ENCODE measurements at places on chromosomes 2 and 18.

- no peak for DNase-seq
Observed at GRCh38 chr2:172101821-172102390, 794 bp downstream of the DLX2 start.

DNA sequence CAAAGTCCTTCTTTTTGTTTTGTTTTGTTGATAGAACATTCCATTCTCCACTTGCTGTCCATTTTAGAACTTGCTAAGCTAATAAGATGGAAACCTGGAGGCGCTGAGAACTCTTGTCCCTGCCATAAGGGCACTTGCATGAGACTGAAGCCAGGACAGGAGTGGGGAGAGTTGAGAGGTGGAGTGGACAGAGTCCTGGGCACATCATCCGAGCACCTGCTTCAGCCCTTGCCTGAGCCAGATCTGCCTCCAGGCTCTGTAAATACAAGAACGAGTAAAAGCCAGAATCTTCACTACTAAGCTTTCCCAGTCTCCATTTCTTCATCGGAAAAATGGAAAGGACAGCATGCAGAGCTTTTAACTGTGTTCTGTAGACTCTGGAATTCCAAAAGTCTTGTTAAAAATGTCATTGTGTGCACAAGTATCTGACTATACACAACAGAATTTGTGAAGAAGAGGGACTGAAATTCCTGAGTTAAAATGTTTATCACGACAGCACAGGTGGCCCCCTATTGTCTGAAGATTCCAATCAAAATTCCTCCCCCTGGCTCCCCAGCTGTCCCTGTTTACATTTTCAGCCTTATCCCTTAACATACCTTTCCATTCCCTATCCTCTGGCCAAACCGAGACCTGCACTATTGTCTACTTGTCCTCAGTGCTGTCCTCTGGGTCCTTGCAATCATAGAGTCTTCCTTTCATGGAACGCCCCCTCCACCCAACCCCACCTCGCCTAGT is 498.2 kb upstream of the TNP1 start:
- DNase-seq, result no peak

DNA sequence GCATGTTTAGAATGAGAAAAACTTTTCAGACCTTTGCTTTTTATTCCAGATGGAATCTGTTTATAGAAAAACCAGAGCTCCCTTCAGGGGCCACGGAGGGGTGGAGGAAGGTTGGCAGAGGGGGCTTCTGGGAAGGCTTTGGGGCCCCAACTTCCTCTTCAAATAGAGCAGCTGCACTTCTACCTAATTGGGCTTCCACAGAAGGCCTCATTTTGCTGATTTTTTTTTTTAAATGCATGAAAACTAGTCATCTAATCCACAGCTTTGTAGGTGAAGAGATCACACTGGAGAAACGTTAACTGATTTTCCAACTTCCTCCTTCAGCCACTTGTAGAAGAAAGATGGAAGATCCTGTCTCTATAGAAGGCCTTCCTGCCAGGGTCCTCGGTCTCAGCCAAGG is 181.8 kb downstream of the BCL11A start:
- DNase-seq, result no peak

GRCh38 chr2:182541268-182541667 is 114.4 kb upstream of the PDE1A start:
- no peak for DNase-seq

Data from NCI-H226 (cell line).